A549 treated with ZK216348 at 1 μM for 4 hours (cell line): ENCODE measurements at places on chromosomes 4 and X. TPM values are rescaled to one million over a fixed set of nuclear protein-coding genes. Genes with fewer than 3 reads are reported as not detected.

MAML3 gene
- 11.2 to 15.4 TPM (median 12.9 TPM) in 5 replicates for total RNA-seq

SSX1 gene
- not detected in 5 replicates for total RNA-seq

RAB9B gene
- 0.04 TPM in 1 of 5 replicates, not detected in the others for total RNA-seq

MAGEB2 gene
- total RNA-seq = not detected in 5 replicates

DHRSX gene
- total RNA-seq = 42.1 to 46.7 TPM (median 44.8 TPM) in 5 replicates

CDKL2 gene
- 0.36 to 0.79 TPM (median 0.70 TPM) in 5 replicates for total RNA-seq

VCX3A gene
- total RNA-seq = not detected in 5 replicates

NUDT10 gene
- total RNA-seq = 0.51 to 0.74 TPM (median 0.55 TPM) in 5 replicates

TRIM75 gene
- total RNA-seq = not detected in 5 replicates

SNCA gene
- 0.20 to 0.74 TPM (median 0.39 TPM) in 3 of 5 replicates, not detected in the others for total RNA-seq

PTCHD1 gene
- total RNA-seq = not detected in 5 replicates

COX7B gene
- total RNA-seq = 546 to 805 TPM (median 588 TPM) in 5 replicates

GABRB1 gene
- not detected in 5 replicates for total RNA-seq

SLC9B1 gene
- 0.41 TPM in 1 of 5 replicates, not detected in the others for total RNA-seq

ETDB gene
- not detected in 5 replicates for total RNA-seq

ADGRL3 gene
- total RNA-seq = not detected in 5 replicates

RNF128 gene
- total RNA-seq = 0.07 to 0.12 TPM in 2 of 5 replicates, not detected in the others

PHF8 gene
- 9.4 to 14.6 TPM (median 12.8 TPM) in 5 replicates for total RNA-seq

TMSB15C gene
- total RNA-seq = 0.09 to 0.24 TPM (median 0.12 TPM) in 4 of 5 replicates, not detected in the other

CYSLTR1 gene
- not detected in 5 replicates for total RNA-seq

MAGEA9B gene
- total RNA-seq = not detected in 5 replicates

GAGE13 gene
- not detected in 5 replicates for total RNA-seq

GPRASP1 gene
- 0.22 to 0.42 TPM (median 0.34 TPM) in 5 replicates for total RNA-seq

CYBB gene
- total RNA-seq = not detected in 5 replicates

CASP3 gene
- 15.2 to 28.7 TPM (median 19.5 TPM) in 5 replicates for total RNA-seq

MAGEB10 gene
- total RNA-seq = not detected in 5 replicates

F8A2 gene
- not detected in 5 replicates for total RNA-seq

SRD5A3 gene
- 8.6 to 10.6 TPM (median 10.3 TPM) in 5 replicates for total RNA-seq

FAM184B gene
- total RNA-seq = 0.02 to 0.07 TPM (median 0.04 TPM) in 5 replicates

SPOCK3 gene
- 0.19 to 0.53 TPM (median 0.35 TPM) in 3 of 5 replicates, not detected in the others for total RNA-seq

ZDHHC15 gene
- not detected in 5 replicates for total RNA-seq

XAGE1B gene
- 160 to 278 TPM (median 228 TPM) in 5 replicates for total RNA-seq

GCNA gene
- total RNA-seq = 1.5 to 2.4 TPM (median 1.7 TPM) in 5 replicates

ASB9 gene
- 18.4 to 21.6 TPM (median 19.7 TPM) in 5 replicates for total RNA-seq

PPEF2 gene
- total RNA-seq = not detected in 5 replicates

ART3 gene
- total RNA-seq = not detected in 5 replicates

TMPRSS11A gene
- total RNA-seq = not detected in 5 replicates

GAGE12G gene
- total RNA-seq = not detected in 5 replicates
